NCI-H2081 (cell line): ENCODE measurements at places on chromosomes 2 and 18.

DNA sequence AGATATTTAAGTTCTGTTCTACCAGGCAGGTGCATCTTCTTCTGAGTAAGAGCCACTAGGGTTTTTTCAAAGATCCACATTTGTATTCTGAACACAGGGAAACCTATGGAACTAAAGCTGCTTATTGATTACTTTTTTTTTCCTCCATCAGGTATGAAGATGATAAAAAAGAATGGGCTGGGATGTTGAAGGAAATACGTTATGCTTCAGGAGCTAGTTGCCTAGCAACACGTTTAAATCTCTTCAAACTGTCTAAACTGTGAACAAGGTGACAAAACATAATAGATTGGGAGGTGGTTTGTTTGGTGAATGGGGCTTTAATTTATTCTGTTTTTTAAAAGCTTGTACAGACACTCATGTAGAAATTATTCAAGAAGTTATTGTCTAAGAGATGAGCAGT is 15.9 kb downstream of the KLHL41 start:
- peak; percentile 40 for DNase-seq

DNA sequence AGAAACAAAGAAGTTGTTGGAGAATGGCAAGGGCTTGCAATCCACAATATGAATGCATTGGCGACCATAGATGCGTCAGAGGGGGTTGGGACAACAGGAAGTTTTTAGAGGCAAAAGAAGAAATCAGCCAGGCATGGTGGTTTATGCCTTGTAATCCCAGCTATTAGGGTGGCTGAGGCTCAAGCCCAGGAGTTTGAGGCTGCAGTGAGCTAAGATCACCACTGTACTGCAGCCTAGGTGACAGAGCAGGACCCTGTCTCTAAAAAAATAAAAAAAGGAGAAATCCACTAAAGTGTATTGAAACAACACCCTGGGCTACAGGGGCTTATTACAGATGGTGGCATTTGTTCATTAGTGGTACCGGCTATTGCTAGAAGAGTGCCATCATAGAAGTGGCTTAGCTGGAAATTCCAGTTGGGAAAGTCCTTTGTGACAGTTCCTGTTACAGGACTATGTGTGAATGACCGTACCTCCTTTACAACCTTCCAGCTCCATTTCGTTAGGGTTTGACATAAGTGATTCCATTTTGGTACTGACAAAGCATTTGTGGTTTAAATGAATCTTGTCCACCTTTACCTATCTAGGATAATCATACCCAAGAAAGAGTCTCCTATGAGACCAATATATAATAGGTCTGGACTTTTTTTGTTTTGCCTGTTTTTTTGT is 10.7 kb upstream of the WDSUB1 start:
- no peak for DNase-seq

DNA sequence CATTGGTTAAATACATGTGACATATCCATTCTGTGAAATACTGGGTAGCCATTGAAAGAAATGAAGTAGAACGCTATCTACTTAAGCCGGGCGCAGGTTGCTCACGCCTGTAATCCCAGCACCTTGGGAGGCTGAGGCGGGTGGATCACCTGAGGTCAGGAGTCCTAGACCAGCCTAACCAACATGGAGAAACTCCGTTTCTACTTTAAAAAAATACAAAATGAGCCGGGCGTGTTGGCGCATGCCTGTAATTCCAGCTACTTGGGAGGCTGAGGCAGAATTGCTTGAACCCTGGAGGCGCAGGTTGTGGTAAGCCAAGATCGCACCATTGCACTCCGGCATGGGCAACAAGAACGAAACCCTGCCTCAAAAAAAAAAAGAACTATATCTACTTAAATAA is 45.7 kb upstream of the ASPRV1 start:
- no peak for DNase-seq

DNA sequence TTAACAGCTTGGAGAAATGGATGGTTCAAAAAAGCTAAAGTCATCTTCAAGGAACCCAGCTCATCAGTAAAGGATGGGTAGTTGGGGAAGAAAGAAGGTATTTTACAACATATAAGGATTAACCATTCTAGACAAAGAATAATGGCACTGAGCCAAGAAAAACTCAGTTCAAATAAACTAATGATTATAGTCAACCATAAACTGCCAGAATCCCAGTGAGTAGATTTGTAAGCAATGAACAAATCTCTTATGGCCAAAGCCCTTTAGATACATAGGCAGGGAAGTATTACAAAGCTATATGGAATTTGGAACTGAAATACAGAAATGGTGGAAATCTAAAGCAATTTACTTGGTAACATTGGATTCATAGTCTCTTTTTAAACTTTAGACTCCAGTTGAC is 92.4 kb upstream of the ZFP36L2 start:
- no peak for DNase-seq

GRCh38 chr2:20728114-20728758 is 61.3 kb downstream of the GDF7 start:
- no peak for DNase-seq

DNA sequence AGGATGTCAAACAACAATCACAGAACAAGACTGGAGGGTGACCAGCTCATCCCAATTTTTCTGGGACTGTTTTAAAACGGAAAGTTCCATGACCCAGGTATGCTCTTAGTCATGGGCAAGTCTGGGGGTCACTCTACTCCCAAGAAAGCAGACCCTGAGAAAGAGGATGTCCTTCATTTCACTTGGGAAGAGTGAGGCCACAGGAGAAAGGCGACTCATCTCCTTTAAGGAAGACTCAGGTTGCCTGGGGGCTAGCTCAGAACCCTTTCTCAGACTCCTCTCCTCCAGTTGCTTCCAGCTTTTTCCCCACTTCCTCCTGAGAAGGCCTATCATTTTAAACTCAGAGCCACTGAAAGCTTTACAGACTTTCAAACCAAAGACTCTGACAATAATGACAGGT is 9.3 kb downstream of the RNF152 start:
- no peak for DNase-seq

DNA sequence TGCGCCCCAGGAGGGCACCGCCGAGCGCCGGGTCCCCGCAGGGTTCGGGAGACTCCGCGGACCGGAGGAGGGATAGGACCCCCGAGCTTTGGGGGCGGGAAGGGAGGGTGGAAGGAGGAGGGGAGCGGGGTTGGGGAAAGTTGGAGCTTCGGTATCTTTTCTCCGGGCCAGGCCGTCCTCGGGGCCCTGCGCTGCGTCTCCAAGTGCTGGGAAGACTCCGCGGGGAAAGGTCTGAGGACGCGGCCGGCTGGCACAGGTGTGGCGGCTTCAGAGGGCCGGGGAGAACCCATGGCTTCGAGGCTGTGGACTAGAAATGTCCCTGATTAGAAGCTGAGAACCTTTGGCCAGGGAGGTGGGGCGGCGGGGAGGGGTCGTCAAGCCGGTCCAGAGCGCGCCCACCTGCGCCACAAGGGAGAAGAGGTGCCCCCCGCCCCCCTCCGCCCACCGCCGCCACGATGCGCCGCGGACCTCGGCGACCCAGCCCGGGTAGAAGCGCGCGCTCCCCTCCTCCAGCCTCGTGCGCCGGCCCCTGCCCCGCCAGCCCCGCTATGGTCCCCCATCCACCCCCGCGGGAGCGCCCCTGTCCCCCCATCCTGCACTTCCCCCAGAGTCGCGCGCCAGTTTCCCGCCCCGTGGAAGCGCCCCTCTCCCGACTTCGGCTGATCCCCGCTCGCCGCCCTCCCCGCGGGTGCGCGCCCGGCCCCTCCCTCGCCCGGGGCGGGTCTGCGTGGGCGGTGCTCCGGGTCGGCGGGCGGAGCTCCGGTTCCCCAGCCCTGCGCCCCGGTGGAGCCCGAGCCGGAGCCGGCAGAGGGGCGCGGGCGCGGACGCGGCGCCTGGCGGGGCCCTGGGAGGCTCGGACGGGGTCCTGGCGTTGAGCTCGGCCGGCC is at the start of gene SNTG2:
TSS of gene SNTG2 (plus strand) at position 770 of the 887 bp plus-strand sequence. CDS start 148 bp downstream, outside the sequence.
- DNase-seq: peak; percentile 68

DNA sequence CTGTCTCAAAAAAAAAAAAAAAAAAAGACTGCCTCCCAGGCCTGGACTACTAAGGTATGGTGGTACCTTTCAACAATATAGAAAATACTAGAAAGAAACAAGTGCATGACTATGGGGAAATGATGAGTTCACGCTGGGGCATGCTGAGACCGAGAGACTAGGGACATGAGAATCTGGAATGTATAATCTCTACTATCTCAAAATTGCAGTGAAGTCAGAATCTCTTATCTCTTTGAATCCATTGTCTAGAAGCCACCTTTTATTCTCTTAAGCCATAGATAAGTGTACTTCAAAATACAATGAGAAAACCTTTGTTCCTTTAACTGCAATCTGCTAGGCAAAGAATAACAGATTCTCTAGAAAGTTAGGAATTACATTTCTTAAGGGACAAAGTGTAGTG is 5.6 kb downstream of the FRZB start:
- no peak for DNase-seq

GRCh38 chr2:46913471-46914381 is 1.9 kb downstream of the MCFD2 start:
- DNase-seq: no peak

DNA sequence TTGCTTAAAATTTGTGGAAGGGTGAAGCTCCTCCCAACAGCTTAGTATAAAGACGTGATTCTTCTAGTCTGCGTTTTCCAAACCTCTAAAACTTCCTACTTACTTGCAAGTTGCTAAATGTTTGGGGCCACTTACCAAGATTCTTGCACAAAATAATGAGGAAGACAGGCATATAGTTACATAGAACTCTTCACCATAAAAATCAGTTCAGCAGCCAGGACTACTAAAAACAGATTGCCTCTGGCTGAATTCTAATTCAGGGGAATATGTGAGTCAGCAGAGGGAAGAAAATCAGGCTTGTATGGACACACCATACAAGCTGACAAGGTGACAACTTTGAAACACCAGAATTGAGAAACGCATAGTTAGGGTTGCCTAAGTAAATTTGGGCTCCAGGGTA is 2.8 kb upstream of the PEX13 start:
- no peak for DNase-seq

GRCh38 chr2:44310287-44310686 is 35.0 kb downstream of the SLC3A1 start:
- no peak for DNase-seq

GRCh38 chr2:154195644-154196195 is 324.0 kb downstream of the GALNT13 start:
- DNase-seq: peak; percentile 12

- no peak for DNase-seq
Observed at GRCh38 chr2:115910270-115910669, 1467.8 kb downstream of the DPP10 start.

GRCh38 chr18:48123324-48123723 is 192.9 kb upstream of the SMAD2 start:
- DNase-seq: no peak

- no peak for DNase-seq
Observed at GRCh38 chr18:61954096-61954746, 61.4 kb upstream of the RNF152 start.

DNA sequence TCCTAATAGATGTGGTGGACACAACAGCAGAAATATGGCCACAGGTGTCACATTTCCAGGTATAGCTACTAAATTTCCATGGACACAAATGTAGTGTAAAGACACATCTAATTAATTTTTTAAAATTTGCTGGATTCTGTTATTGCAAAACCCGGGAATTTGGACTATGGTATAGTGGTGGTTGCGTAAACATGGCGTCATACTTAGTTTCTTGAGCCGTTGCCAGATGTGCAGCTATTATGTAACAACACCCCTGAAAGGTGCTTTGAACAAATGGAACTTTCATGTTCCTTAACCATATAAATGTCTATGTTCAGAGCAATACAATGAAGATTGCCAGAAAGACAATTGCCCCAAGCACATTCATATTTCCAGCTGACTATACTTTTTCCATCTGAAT is 85.9 kb downstream of the HRH4 start:
- DNase-seq: no peak

DNA sequence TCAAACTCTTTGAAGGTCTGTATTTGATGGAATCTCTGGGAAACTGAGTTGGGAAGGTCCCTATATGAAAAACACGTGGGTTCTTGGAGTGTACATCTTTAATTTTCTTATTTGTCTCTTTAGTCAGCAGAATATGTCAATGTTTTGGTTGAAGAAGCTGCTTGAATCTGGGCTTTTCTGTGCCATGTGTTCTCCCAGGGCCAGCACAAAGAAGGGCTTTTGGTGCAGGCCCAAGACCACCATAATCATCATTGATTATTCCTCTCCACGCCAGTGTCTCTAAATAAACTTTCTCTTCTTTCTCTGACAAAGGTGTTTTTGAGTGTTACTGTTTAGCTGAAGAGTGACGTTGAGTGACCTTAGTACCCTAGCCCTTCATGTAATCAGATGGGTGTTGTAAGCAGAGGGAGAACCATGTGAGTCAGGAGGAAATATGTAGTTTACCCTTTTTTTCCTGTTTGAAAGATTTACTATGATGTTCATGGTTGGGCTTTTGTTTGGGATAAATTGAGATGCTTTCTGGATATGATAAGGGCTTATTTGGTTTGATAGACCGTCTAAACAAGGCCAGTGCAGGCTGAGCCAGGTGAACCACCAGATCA is 11.6 kb upstream of the TNP1 start:
- DNase-seq: no peak

DNA sequence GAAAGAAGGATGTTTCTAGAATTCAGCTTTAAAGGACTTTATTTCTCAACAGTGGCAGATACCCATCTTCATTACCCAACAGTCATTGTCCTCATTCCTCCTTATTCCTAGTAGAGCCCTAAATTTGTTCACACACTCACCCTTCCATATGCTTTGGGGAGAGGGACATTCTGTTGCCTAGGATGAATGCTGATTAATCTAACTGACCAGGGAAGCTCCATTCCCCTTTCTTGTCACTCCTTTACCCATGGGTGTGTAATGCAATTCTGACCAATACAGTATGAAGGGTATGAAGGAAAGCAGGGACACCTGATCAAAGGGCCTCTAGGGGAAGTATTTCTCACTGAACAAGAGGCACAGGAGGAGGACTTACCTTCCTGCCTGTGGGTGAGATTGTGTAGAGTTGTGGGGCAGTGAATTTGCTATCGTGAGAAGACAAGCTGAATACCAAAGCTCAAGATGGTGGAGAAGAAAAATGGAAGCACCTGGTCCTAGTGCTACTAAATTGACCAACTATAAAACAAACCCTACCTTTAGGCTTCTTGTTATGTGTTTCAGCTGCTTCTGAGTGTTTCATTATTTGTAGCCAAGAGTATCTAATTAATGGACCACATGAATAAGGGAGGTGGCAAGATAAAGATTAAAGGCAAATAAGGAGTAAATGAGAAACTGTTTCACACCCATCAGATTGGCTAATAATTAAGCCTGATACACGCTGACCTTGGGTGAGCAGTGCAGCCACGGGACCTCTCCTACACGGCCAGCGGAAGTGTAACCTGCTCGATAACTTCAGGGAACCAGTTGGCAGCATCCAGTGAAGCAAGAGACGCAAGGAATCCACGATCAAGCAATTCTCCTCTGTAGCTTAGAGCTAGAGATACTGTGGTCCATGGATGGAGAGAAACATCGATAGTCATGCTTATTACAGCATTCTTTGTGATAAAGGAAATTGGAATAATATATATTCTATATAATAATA is 202.3 kb downstream of the MYCN start:
- no peak for DNase-seq

GRCh38 chr2:30374380-30374779 is 72.7 kb upstream of the LCLAT1 start:
- DNase-seq: no peak

GRCh38 chr2:58052978-58053377 is 6.4 kb downstream of the VRK2 start:
- DNase-seq: no peak

GRCh38 chr2:70049255-70049654 is 38.0 kb upstream of the PCBP1 start:
- no peak for DNase-seq
